T-helper 17 cell (primary cell): ENCODE measurements at places on chromosomes 6 and 20.

DNA sequence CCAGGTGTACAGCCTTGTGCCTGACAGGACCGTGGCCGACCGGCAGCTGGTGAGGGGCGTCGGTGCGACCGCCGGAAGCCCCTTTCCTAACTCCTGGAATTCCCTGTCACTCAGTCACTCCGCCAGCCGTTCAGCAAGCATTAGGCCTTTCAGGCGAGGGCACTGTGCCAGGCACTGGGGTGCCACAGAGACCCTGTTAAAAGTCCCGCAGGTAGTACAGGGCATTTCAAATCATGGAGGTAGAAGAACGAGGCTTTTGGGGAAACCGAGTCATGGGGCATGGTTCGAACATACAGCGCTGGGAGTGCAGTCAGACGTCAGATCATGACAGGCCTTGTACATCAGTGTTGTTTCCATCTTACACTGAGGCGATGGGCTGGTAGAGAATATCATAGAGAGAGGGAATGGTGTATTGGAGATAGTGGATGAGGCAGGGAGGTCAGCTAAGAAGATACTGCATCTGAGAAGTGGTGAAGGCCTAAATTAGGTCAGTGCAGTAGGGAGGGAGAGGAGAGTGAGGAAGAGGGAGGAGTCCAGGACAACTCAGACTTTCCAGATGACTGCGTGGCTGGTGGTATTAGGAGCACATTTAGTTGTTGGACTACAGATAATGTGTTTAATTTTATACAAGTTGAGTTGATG, 892 bp upstream of the DXO start:
- DNase-seq: no peak

DNA sequence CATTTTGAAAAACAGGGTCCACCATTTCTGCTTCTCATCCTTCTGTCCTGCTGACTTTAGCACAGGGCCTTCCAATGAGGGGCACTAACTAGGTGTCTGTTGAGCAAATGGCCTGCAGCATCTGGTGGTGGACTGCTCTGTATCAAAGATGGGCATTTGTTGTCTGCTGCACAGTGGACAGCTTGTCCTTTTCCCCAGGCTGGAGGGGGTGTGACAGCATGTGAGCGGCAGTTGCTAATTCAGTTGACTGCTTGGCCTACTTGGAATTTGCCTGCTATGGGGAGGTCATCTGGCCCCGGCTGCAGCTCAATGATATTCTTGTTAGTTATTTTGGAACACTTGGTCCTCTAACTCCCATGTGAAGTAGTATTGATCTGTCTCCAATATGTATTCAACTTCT, 93.7 kb downstream of the SH3BGRL2 start:
- no peak for DNase-seq

DNA sequence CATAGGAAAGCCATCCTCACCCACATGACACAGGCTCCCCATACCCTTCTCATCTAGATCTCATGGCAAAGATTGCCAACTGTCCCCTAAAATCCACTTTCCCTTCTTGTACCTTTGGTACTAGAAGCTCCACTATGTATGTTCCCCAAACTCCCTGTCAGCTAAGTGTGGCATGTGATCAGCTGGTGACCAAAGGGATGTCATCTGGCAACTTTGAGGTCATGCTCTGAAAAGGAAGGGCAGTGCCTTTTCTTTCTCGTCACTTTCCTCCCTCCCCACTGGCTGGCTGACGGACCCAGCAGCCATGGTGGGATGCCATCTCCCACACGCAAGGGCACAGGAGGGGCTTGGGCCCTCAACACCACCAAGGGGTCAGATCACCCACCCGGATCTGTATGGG, 23.8 kb upstream of the TAF8 start:
- no peak for DNase-seq

DNA sequence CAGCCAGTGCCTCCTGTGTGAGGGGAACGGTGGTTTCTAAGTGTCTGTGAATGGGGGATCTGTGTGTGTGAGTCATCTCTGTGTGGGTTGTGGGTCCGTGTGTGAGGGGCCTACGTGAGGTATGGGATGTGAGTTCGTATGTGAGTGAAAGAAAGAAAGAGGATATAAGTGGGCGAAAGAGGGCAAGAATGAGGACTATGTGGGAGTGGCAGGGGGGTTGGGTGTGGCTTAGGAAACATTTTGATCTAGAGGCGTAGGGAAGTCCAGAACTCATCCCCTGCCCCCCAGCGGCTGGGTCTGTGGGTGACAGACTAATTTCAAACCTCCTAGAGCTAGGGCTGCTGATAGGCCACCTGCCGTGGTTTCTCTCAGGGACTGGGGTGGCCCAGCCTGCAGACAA, 35.5 kb downstream of the DHX35 start:
- no peak for DNase-seq

- DNase-seq: no peak
Measured at GRCh38 chr6:52098721-52099120, 11.3 kb upstream of the PKHD1 start.

DNA sequence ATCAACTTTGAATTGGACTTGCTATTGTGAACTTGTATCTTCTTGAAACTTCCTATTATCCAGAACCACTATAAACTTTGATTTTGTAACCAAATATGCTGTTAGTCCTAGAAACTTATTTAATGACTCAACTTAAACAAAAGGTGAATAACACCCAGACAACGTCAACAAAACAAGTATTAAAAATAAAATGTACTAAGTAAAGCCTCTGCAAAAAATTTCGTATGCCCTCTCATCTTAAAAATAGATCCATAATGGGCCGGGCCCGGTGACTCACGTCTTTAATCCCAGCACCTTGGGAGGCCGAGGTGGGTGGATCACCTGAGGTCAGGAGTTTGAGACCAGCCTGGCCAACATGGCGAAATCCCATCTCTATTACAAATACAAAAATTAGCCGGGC, 401.7 kb downstream of the ESR1 start:
- DNase-seq: no peak

DNA sequence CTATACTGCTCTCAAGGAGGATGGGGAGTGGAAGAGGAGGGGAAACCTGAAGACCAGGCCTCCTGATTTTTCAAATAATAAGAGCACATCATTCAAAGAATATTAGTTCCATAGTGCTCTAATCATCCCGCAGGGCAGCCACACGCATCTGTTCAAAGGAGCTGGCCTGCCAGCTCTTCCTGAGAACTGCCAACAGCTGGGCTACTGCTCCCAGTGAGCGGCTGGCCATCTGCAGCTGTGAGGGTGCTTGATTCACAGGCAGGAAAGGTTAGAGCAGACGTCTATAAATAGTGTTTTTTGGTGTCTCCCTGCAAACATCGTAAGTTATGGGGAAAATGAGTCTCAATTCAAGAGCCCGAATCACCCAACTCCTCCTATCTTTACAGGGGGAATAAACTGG, 17.3 kb downstream of the NSFL1C start:
- no peak for DNase-seq
